ENCODE measurements at places on chromosomes 16 and 17. TPM values are rescaled to one million over a fixed set of nuclear protein-coding genes. Genes with fewer than 3 reads are reported as not detected.

DNA sequence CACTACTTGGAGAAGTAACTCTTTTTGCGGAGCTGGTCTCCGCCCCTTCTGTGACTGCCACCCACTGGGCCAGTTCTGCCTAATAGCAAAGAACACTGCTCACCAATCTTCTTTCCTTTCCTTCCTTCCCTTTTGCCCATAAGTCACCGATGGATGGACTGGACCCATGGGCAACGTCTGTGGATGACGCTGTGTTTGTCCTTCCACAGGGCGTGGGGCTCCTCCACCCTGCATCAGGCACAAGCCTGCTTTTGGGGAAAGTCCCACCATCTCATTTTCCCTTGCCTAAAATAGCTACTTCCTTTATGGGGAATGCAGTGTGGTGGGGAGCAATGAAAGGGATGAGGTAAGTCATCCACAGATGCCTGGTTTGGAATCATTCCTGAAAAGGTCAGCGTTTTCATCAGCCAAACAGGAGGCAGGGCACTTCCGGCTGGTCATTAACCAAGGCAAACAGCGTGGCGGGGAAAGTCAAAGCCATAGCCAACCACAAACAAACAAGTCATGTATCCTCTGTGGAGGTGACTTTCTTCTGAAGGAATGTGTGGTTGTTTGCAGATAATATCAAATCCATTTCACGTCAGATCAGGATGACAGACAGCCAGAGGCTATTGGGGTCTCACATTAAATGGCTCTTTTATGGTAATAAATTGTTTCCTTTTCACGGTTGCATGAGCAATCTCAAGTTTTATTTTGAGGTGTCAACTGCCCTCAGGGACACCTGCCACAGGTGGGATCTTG lies 30.7 kb upstream of the MED9 start:
- no peak for DNase-seq

- no peak for DNase-seq
Measured at GRCh38 chr17:76997981-76998531, 129.9 kb downstream of the MGAT5B start.

GRCh38 chr16:57617604-57618111 lies 10.8 kb upstream of the ADGRG1 start:
- DNase-seq = no peak

Gene SCARF1
- total RNA-seq = 7.6 TPM

Gene SHISA9
- total RNA-seq = 0.24 TPM

Gene TOP2A
- 1.8 TPM for total RNA-seq
